ENCODE measurements at places on chromosomes 5 and 9. TPM values are rescaled to one million over a fixed set of nuclear protein-coding genes. Genes with fewer than 3 reads are reported as not detected.

PKD2L2 gene
- polyA plus RNA-seq: not detected

GABRA1 gene
- 0.10 TPM for polyA plus RNA-seq

- no peak for DNase-seq
Observed at GRCh38 chr5:58759745-58760144, 176.9 kb downstream of the RAB3C start.

OGN gene
- polyA plus RNA-seq: 55.2 TPM

WDR36 gene
- 27.5 TPM for polyA plus RNA-seq

DNA sequence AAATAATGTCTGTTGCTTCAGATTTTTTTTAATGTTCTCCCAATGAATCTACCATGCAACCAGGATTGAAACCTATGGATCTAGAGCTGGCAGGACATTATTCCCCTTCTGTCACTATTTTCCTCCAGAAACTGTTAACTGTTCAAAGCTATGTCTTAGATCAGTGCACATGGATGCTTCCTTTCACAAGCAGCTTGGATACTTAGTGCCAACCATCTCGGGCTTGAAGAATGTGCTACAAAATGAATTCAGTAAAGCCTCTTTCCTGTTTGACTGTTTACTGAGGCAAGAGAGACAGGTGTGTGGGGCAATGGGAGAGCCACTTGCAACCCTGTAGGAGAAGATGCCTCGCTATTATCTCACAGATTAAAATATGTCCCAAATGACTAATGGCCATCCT lies 774.8 kb downstream of the KCTD16 start:
- DNase-seq: no peak

GRCh38 chr9:115118879-115119218 lies 892 bp upstream of the TNC start:
- peak; percentile 48 for DNase-seq

DNA sequence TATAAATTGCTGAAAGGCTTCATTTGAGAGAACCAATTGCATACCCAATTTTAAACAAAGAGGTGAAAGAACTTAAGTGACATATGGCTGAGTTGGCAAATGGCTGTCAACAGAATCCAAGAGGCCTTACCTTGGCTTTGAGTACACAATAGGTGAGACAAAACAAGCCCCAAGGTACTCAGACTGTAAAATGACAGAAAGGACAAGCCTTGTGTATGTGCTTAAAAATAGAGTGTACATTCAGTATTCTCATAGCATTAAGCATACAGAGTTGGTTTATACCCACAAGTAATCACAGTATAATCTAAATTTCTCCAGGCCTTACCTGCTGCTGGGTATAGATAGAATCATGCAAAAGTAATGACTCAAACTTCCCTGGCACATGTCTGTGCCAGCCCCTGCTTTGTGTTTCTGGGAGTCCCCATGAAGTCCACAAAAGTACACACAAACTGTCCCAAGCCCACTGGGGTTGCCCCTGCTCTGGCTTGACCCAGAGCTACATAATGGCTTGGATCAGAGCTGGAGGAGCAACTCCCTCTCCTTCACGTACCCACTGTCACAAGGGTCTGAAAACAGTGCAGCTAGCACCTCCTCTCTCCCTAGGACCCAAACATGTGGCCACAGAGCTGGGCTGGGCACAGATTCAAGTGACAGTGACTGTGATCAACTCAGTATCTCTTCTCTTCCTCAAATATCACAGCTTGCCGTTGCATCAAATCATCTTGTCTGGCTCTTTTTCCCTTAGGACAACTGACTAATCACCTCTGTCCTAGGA lies 250.8 kb downstream of the ENC1 start:
- no peak for DNase-seq

OTP gene
- not detected for polyA plus RNA-seq

CERT1 gene
- 63.5 TPM for polyA plus RNA-seq

GRCh38 chr9:134531220-134531970 lies 110.2 kb upstream of the COL5A1 start:
- no peak for DNase-seq

FAM221B gene
- polyA plus RNA-seq: 0.11 TPM

GRCh38 chr5:142650060-142650459 lies 35.8 kb downstream of the FGF1 start:
- no peak for DNase-seq

GRCh38 chr5:158124606-158125316 lies 265.8 kb upstream of the CLINT1 start:
- no peak for DNase-seq

DNA sequence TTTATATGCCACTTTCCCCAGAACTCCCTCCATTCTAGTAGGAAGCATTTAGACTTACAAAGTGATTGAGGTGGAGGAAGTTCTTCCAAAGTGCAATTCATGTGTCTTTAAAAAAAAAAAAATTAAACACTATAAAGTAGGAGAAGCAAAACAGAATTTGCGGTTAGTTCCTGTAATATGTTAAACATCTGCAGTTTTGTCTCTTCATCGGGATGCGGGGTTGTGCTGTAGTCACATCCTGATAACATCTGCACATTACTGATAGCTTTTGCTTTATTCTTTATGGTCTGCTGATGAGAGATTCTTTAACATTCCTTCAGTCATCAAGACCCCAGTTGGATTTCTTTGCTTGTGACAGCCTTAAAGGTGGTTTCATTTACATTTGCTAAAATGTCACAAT lies 694.3 kb downstream of the NR2F1-AS1 start:
- DNase-seq: no peak

- DNase-seq: no peak
Observed at GRCh38 chr9:109319626-109320241, 1.1 kb downstream of the EPB41L4B start.
